Nucleus accumbens (tissue), 56 donors: ENCODE measurements at places on chromosomes 6 and 20.

GRCh38 chr20:50172347-50173013, 18.1 kb upstream of the CEBPB start:
- DNase-seq, result no peak

DNA sequence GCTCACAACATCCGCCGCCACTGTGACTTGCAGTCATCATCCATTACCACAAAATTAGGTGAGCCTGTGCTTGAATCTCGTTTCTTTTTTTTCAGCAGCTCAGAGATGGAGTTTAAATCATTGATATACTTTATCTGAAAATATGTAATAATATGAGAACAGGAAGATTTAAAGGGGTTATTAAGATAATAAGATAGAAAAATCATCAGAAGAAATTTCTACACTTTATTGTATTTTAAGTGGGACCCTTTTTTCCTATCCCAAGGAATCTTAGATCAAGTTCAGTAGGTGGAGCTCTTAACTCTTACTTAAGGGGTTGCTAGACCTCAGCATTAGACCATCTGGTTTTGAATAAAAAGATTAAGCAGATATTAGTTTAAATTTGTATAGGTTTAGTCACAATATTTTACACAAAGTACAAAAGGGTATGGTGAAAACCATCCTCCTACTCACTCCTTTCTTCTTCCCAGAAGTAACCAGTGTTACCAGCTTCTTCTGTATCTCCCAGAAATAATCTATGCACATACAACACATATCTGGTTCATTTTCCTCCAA, 9.4 kb upstream of the NCOA7 start:
- DNase-seq, result no peak

DNA sequence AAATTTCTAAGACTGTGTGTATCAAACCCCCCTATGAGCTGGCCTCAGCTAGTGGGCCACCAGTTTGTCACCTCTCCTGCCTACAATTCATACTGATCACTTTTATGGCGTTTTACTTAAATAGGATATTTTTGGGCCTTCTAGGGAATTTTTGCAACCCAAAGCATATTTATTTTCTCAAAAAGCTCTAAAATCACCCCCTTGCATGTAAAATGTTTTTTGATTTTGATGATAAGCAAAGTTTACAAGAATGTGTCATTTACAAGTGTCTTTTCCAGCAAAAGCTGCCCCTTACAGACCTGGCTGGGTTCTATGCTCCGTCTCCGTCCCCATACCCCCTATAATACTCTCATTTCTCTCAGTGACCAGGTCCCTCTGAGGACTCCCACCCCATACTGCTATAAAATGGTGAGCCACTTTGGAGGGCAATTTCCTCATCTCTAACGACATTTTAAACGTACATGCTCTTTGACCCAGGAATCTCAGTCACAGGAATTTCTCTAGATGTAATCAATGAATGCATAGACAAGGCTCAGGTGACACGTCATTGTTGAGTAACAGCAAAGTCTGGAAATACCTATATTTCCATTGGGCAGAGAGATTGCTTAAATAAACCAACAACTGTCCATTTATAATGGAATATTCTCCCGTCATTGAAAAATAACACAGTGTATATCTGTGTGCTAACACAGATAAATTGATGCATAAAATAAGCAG, 13.9 kb upstream of the OCSTAMP start:
- no peak for DNase-seq

DNA sequence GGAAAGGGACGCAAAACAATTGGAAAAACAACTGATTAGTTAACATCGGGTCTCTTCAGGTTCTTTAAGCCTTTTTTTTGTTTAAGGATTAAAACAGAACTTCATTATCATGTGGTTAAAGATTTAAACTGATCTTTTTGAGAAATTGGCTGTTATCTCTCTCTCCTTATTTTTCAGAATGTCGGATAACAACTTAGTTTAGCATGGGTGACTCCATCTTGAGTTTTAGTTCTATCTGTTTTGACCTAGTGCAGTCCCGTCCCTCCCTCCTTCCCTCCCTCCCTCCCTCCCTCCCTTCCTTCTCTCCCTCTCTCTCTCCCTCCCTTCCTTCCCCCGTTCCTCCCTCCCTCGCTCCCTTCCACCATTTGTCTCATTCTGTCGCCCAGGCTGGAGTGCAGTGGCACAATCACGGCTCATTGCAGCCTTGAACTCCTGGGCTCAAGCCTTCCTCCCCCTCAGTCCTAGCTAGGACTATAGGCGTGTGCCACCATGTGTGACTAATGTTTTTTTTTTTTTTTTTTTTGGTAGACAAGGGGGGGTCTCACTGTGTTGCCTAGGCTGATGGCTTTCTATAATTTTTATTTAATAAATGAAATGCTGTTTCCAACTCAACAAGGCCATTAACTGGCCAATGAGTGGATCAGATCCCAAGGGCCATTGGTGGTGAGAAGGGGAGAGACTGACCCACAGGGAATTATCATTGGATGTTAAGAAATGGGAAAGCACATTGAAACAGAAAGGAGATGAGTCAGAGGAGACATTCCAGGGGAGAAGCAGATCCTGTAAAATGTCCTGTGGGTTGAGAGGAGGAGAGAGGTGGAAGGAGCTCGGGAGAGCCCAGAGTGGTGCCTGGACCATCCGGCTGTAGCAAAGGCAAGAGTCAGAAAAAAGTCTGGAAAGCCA, 13.6 kb downstream of the BAK1 start:
- DNase-seq, result no peak

DNA sequence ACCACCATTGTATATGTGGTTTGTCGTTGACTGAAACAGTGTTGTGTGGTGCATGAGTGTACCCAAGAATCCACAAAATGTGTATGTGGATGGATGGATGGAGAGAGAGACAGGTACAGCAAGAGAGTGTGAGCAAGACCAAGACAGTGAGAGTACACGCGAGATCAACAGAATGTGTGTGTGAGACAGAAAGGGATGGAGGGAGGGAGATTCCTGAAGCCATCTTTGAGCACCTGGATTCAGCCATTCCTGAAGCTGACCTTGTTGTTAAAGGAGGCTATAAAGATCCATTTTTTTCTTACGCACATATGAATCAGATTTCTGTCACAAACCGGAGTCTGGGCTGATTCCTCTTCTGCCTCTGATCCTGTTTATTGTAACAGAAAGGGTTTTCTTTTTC, 64.1 kb downstream of the TFAP2C start:
- no peak for DNase-seq
